ENCODE measurements at places on chromosomes 13 and 19.

DNA sequence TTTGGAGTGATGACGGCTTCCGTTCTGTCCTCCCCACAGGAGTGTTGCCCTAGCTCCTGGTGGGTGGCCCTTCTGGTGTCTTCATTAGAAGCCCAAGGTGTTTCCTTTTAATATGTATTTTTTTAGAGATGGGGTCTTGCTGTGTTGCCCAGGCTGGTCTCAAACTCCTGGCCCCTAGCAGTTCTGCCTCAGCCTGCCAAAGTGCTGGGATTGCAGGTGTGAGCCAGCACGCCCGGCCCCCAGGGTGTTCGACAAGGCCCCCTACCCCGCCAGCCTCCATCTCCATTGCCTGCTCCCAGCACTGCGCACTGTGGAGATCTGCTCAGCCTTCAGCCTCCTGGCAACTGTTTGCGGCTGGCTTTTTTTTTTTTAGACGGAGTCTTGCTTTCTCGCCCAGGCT lies 31.2 kb downstream of the BTBD2 start:
- DNase-seq = no peak

DNA sequence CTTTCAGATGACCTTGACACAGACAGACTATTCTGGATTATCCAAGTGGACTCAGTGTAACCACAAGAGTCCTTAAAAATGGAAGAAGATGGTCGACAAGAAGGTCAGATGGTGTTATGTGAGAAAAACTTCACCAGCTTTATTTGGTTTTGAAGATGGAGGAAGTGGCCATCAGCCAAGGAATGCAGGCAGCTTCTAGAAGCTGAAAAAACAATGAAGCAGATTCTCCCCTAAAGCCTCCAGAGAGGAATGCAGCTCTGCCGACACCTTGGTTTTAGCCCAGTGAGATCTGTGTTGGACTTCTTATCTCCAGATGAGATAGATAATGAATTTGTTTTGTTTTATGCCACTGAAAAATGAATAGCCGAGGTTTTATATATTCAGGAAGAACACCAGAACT lies 501.5 kb downstream of the DCT start:
- no peak for DNase-seq

DNA sequence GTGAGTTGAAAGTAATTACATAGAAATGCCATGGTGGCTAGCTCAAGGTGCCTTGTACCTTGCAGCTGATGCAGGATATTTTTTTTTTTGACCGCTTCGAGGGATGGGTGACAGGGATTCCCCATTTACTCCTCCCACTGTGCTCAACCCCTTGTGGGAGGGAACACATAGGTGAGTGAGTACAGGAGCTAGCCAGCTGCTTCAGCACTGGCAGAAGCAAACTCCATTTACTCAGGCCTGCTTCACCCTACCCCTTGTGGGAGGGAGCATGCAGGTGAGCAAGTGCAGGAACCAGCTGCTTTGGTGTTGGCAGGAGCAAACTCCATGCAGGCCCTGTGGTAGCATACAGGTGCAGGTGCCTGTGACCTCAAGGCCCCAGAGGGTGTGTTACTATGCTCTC lies 330.1 kb downstream of the TDRD3 start:
- DNase-seq = no peak

DNA sequence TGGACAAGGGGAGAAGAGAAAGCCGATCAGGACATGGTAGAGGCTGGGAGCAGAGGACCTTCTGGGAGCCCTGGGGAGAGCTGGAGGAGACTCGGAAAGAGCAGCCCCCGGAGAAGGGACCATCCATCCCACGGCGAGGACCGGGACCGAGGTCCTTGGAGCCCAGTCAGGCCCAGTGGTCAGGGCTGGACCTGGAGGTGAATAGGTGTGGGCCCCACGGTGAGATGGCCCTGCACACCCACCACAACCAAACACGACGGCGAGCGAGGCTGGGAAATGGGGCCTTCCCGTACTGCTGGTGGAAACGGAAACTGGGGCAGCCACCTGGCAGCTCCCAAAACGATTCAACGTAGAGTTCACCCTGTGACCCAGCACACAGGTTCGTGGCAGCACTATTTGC lies 3.7 kb upstream of the NTN5 start:
- DNase-seq = no peak

DNA sequence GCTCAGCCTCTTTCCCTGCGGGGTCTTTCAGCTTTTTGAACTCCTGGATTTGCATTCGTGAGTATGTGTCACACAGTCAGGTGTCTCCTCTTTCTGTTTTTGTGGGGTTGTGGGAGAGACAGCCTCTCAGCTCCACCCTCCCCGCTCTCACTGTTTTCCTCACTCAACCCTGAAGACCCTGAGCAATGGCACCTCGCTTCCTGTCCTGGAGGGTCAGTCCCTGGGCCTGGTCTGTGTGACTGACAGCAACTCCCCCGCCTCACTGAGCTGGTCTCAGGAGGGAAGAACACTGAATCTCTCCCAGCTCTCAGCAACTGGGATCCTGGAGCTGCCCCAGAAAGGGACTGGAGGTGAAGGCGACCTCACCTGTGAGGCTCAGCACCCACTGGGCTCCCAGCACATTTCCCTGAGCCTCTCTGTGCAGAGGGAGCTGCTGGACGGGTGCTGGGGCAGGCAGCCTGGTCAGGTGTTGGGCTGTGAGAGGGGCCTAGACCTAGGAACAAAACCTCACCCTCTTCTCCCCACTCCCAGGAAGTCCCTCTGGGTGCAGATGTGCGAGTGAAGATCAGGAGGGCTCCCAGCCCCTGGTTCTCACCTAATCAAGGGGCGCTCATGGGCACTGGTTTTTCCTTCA lies 4.2 kb upstream of the SIGLEC7 start:
- DNase-seq = no peak

GRCh38 chr13:73521290-73521624 lies 462.5 kb downstream of the KLF5 start:
- DNase-seq = peak; percentile 1

DNA sequence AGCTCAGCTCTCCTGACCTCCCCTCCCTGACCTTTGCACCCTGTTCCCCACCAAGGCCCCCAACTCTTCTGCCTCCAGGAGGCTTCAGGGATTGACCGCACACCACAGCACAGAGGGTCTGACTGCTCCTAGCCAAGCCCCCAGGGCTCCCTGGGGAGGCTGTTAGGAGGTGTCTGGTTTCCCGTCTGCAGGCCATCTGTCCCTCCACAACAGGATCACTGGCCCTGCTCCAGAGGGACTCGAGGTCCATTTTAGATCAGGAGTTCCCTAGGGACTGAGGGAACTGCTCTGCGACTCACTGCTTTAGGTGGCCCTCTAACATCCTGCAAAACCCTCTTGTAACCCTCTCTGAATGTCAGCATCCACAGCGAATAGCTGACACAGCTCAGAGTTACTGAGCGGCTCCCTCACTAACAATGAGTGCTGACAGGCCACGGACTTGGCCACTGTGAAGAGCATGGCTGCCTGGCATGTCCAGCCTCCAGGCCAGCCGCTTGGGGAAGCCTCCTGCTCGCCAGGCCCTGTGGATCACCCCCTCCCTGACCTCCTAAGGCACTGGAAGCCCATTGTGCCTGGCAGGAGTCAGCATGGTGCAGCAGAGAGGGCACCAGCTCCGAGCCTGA lies 17.7 kb downstream of the GRIK5 start:
- no peak for DNase-seq

DNA sequence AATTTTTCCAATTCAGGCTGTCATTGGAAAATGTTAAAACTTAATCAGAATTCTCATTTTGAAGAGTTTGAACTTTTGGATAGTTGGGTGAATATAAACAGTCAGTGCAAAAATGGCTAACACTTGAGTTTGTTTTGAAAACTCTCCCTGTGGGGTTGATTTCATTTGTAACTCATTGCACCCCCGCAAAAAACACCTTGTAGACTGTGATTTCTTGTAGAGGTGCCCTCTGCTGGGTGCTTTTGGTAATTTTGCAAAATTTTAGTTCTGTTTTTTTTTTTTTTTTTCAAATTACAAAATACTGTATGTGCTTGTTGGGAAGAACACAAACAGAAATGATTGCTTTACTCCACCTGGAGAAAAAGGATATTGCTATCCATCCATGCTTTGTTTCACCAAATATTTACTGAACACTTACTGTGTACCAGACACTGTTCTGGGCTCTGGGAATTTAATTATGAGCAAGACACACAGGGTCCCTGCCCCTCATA lies 28.2 kb upstream of the GPI start:
- DNase-seq = peak; percentile 62

- DNase-seq = peak; percentile 44
Observed at GRCh38 chr13:99416411-99417121, 84.7 kb upstream of the TM9SF2 start.

- no peak for DNase-seq
Observed at GRCh38 chr13:40047322-40047771, 391.9 kb downstream of the COG6 start.

DNA sequence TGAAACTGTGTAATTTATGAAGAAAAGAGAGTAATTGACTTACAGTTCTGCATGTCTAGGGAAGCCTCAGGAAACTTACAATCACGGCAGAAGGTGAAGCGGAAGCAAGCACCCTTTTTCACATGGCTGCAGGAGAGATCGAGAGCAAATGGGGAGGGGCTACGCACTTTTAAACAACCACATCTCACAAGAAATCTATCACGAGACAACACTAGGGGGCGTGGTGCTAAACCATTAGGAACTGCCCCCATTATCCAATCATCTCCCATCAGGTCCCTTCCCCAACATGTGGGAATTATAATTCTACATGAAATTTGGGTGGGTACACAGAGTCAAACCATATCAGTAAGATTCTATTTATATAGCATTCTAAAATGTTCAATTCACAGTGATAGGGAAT lies 114.8 kb upstream of the TRPC4 start:
- no peak for DNase-seq

- DNase-seq = no peak
Observed at GRCh38 chr19:2421581-2422306, 5.6 kb downstream of the TIMM13 start.

DNA sequence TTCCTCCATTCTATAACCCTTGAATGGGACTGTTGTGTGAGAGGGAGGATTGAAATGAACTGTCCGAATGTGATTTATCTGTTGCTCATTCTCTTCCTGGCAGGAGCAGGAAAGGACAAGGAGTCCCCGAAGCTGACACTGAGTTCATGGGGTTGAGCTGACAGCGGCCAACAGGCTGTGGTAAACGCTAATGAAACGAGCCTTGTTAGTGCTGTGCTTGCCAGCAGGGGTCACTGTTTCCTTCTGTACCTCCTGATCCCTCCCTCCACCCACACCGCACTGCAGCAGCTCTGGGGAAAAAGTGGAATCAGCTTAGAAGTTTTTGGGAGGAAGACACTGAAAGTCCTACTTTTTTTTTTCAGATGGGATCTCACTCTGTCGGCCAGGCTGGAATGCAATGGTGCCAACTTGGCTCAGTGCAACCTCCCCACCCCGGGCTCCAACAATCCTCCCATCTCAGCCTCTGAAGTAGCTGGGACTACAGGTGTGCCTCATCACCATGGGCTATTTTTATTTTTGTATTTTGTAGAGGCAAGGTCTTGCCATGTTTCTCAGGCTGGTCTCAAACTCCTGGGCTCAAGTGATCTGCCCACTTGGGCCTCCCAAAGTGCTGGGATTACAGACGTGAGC lies 6.7 kb upstream of the ZNF761 start:
- peak; percentile 68 for DNase-seq

DNA sequence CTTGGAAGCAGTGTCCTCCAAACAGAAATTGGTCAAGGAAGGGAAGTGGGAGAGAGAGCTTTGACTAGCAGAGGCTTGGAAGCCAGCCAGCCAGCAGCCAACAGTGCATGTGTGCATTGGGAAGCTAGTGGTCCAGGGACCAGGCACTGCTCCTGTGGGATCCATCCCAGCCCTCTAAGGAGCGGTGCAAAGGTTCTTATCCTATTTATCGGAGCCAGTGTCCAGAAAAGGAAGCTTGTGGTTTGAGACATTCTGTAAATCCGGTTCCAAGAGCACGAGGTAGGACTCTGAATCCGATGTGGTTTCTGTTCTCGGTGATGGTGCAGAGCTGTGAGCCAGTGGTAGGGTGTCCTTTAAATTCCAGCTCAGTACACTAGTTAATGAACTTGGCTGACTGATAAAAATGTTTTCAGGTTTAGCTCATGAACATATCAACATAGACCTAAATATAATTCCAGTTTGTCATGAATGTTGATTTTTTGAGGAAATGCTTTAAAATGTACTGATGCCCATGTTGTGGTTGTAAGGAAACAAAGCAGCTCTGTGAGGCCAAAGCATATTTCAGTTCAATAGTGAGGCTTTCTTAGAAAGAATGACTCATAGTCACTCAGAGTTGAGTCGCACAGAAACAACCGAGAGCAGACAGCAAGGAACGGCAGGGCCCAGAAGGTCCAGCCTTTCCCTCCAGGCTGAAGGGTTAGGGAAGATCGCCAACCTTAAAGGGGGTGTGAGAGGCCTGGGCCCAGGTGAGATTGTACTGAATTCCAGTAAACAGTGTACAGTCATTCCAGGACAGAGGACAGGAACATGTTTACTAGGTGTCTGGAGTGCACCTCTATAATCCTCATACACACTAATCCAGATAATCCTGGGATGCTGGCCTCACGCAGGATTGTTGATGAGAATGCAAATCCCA lies 21.5 kb upstream of the GARRE1 start:
- DNase-seq = peak; percentile 38

DNA sequence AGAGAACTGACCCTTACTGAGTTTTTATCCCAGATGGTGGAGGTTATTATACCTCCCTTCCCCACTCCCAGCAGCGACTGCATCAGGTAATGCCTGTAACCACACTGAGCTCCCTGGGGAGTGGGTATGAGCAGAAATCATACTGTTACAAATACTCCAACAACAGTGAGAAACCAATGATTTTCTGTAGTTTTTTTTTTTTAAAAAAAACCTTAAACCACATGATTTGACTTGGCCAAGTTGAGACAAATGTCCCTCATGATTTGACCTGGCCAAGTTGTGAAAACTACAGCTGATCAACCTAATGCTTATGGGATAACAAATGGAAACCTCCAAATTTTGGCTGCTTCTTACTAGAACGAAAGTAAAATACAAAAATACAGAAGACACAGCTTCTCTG lies 33.1 kb upstream of the SERP2 start:
- DNase-seq = no peak

- DNase-seq = no peak
Observed at GRCh38 chr13:36143738-36144137, 12.6 kb upstream of the DCLK1 start.

All from activated T-cell treated with anti-CD3 and anti-CD28 coated beads, Interleukin-2, amount 50 U/mL, for 72 hours (primary cell).